Chondrocyte (in vitro differentiated cells): ENCODE measurements at places on chromosomes 7 and 10. TPM values are rescaled to one million over a fixed set of nuclear protein-coding genes. Genes with fewer than 3 reads are reported as not detected.

Gene HYCC1
- 51.5 to 54.9 TPM (median 54.9 TPM) in 3 replicates for total RNA-seq

Gene DENND2A
- 6.5 to 16.3 TPM (median 16.0 TPM) in 3 replicates for total RNA-seq

Gene XPNPEP1
- total RNA-seq = 79.8 to 95.7 TPM (median 80.6 TPM) in 3 replicates

Gene MALRD1
- 0.27 to 1.3 TPM in 2 of 3 replicates, not detected in the other for total RNA-seq

Gene CALHM2
- total RNA-seq = 1.3 to 10.9 TPM (median 9.9 TPM) in 3 replicates

Gene SPDYE11
- total RNA-seq = not detected in 3 replicates

Gene NPSR1
- total RNA-seq = not detected in 3 replicates

Gene LRRD1
- total RNA-seq = 0.22 to 0.41 TPM in 2 of 3 replicates, not detected in the other

Gene TWNK
- total RNA-seq = 4.8 to 6.6 TPM (median 5.4 TPM) in 3 replicates

Gene BLNK
- total RNA-seq = not detected in 3 replicates

Gene DPP6
- total RNA-seq = not detected in 3 replicates

Gene ZNF107
- total RNA-seq = 1.7 to 3.3 TPM (median 1.9 TPM) in 3 replicates

Gene HKDC1
- 0.24 to 4.0 TPM (median 3.8 TPM) in 3 replicates for total RNA-seq

Gene COL17A1
- not detected in 3 replicates for total RNA-seq

- peaks cover 48% of the 10 kb centered on the region for H3K27me3 ChIP-seq
- no peaks in the 10 kb centered on the region for H3K36me3 ChIP-seq
- DNase-seq = no peak
- no peak overlapping the region for H3K4me3 ChIP-seq
- no peak overlapping the region for H3K27ac ChIP-seq
- no peaks in the 10 kb centered on the region for H3K4me1 ChIP-seq
Measured at GRCh38 chr7:32217341-32218153, 147.3 kb upstream of the PDE1C start.

DNA sequence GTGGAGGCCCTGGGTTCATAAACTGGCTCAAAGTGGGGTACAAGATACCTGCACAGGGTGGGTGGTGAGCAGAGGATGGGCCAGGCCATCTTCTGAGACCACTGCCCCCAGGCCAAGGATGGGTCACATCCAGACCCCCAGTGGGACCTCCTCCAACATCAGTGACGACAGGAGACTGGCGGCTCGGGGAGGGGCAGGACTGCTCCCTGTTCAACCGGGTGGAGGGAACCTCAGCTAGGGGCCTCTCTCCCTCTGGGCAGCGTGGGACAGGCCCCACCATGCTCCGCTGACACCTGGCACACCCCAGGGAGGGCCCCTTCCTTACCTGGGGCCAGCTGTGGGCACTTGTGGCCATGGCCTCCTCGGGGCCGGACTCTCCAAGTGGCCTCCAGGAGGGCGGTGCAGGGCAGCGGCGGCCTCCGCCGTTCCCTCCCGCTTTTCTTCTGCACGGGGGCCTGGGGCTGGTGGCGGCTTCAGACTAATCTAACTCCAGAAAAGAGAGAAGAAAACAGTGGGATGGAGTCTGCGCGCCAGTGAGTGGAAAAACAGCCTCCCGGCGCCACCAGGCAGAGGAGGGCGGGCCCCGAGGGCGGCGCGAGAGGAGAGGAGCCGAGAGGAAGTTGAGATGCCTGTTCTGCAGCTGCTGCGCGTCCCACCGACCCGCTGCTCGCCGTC, at the start of gene CALHM2:
CALHM2 (minus strand) TSS at position 540 of the 675 bp plus-strand sequence. CDS start 2,429 bp downstream, outside the sequence.
- no peaks in the 10 kb centered on the region for H3K27me3 ChIP-seq
- peak within 1 kb of the TSS; percentile 75 for H3K4me3 ChIP-seq
- peaks cover 10% of the 10 kb centered on the region for H3K36me3 ChIP-seq
- H3K27ac ChIP-seq = peak within 1 kb of the TSS; percentile 45
- H3K4me1 ChIP-seq = peaks cover 37% of the 10 kb centered on the region

DNA sequence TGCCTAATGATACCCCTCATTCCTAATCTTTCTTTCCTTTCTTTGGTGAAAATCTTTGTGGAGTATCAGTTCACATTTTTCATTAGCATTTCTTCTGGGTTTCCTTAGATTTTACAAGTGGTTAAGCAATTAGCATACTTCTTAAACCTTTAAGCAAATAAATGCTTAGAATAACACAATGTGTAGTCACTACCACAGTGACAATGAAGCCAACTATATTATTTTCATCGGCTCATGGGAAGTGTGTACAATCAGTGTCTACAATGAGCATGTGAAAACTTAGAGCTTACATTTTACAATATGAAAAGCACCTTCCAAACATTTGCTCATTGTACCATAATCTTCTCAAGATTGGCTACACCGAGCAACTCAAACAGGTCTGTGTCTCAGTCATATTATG, 176.2 kb upstream of the PLXNA4 start:
- peaks cover 22% of the 10 kb centered on the region for H3K27me3 ChIP-seq
- peaks cover 2% of the 10 kb centered on the region for H3K36me3 ChIP-seq
- H3K4me1 ChIP-seq = no peaks in the 10 kb centered on the region
- H3K4me3 ChIP-seq = no peak overlapping the region

- H3K27me3 ChIP-seq = no peaks in the 10 kb centered on the region
- DNase-seq = no peak
- peaks cover 15% of the 10 kb centered on the region for H3K4me1 ChIP-seq
- H3K27ac ChIP-seq = no peak overlapping the region
- H3K4me3 ChIP-seq = no peak overlapping the region
Measured at GRCh38 chr10:127013211-127013656, 108.0 kb downstream of the DOCK1 start.

DNA sequence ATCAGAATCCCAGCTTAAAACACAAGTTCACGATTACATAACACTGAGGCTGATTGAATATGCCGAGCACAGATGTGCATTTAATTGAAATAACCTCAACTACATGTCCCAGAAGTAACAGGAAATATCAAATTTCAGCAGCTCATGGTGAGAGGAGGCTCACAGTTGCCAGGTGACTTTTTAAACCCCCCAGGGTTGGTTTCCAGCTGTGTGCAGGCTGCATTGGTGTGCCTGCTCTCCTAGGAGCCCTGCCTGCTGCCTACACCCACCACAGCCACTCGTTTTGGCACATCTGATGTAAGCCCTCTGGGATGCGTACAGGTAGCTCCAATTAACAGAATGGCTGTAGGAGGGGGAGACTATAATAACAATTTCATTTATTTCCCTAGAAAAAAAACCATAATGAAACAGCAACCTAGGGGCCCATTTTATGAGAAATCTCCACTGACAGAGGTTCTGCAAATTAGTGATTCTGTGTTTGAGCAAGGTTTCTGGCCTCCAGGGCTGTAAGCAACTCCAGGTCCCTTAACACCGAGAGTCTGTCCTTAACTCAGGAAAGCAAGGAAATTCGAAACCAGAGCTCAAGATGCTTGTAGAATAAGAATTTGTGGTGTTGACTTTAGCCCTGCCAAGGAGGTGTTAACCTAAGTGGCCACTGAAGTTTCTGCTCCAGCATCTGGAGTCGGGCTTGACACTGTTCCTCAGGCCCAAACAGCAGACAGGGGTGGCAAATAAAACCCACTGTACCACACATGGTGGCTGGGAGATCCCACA, 161.9 kb downstream of the BMPER start:
- H3K36me3 ChIP-seq = no peaks in the 10 kb centered on the region
- peaks cover 8% of the 10 kb centered on the region for H3K4me1 ChIP-seq
- peaks cover 2% of the 10 kb centered on the region for H3K27me3 ChIP-seq

- peak; percentile 56 for DNase-seq
- peaks cover 10% of the 10 kb centered on the region for H3K4me1 ChIP-seq
- peaks cover 6% of the 10 kb centered on the region for H3K27me3 ChIP-seq
Measured at GRCh38 chr10:78742730-78743615, 325.8 kb upstream of the ZMIZ1 start.

DNA sequence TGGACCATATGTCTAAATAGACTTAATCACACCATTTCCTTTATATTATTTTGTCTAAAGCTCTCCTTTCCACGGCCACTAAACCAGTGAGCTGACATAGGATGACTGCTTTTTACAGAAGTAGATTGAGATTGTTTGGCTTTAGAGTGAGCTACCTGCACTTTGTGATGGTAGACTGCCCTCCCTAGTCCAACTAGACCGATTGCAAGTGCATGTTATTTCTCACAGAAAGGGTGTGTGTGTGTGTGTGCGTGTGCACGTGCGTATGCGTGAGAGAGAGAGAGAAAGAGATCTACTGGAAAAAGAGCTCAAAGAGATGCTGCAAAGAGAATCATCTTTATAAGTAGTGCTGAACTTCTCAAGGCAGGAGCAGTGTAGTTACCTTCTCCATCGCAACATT, 60.7 kb downstream of the VCL start:
- H3K27ac ChIP-seq = peak overlapping the region; percentile 53
- no peak for DNase-seq
- H3K4me3 ChIP-seq = no peak overlapping the region
- no peaks in the 10 kb centered on the region for H3K27me3 ChIP-seq
- H3K4me1 ChIP-seq = peaks cover 69% of the 10 kb centered on the region
- peaks cover 10% of the 10 kb centered on the region for H3K36me3 ChIP-seq

DNA sequence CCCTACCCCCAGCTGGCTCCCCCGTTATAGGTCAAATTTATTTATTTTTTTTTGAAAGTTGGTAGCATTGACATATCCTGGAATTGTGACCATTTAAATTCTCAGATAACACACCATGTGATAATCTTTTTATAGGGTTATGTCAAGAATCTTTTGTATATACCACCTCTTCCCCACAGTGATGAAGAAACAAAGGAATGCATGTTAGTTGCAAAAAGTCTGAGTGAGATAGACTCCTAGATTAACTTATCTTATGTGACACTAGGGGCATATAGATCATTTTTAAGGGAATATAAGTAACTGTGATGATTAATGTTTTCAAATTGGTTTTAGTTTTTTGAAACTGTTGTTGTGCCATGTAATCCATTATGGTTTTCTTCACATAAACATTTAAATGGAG, 68.3 kb downstream of the MLLT10 start:
- H3K27ac ChIP-seq = no peak overlapping the region
- H3K4me3 ChIP-seq = no peak overlapping the region
- peaks cover 34% of the 10 kb centered on the region for H3K4me1 ChIP-seq
- H3K36me3 ChIP-seq = peaks cover 7% of the 10 kb centered on the region
- no peaks in the 10 kb centered on the region for H3K27me3 ChIP-seq

GRCh38 chr7:34758111-34758601, 100.1 kb downstream of the NPSR1 start:
- H3K36me3 ChIP-seq = no peaks in the 10 kb centered on the region
- H3K4me1 ChIP-seq = peaks cover 3% of the 10 kb centered on the region
- peaks cover 10% of the 10 kb centered on the region for H3K27me3 ChIP-seq
- H3K27ac ChIP-seq = no peak overlapping the region

GRCh38 chr10:122435212-122435827, 19.1 kb upstream of the ARMS2 start:
- no peak overlapping the region for H3K4me3 ChIP-seq
- H3K4me1 ChIP-seq = no peaks in the 10 kb centered on the region
- H3K36me3 ChIP-seq = peaks cover 14% of the 10 kb centered on the region
- H3K27me3 ChIP-seq = no peaks in the 10 kb centered on the region

DNA sequence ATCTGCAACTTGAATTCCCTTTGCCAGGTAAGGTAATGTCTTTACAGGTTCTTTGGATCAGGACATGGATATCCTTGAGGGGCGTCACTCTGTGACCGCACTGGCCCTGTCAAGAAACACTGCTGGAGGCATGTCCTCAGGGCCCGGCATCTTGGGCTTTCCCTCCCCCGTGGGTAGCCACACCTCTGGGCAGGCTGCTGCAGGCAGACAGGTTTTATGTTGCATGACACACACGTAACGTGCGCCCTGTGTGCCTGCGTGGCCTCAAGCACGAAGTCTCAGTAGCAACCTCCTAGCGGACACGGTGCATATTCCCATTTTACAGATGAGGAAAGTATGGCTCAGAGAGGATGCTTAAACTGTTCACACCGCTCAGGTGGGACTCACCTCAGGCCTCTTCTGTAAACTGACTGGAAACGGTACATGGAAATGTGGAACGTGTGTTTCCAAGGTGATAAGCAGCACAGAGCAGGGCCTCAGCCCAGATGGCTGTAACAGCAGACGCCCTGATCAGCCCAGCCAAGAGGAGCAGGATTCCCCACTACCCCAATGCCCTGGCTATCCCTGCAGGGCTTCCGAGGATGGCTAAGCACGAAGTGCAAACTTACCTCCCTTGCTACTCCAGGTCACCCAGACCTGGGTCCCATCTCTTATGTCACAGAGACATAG, 553.6 kb downstream of the TCERG1L start:
- H3K4me1 ChIP-seq = no peaks in the 10 kb centered on the region
- H3K27me3 ChIP-seq = no peaks in the 10 kb centered on the region
- H3K36me3 ChIP-seq = peaks cover 2% of the 10 kb centered on the region
- H3K4me3 ChIP-seq = no peak overlapping the region
- DNase-seq = peak; percentile 77

- peaks cover 26% of the 10 kb centered on the region for H3K4me1 ChIP-seq
- no peak for DNase-seq
- peak overlapping the region; percentile 86 for H3K27ac ChIP-seq
- no peak overlapping the region for H3K4me3 ChIP-seq
- no peaks in the 10 kb centered on the region for H3K27me3 ChIP-seq
Measured at GRCh38 chr7:70072220-70072619, 473.9 kb downstream of the AUTS2 start.

GRCh38 chr7:7779888-7780287, 61.5 kb upstream of the RPA3 start:
- H3K4me3 ChIP-seq = no peak overlapping the region
- DNase-seq = no peak
- no peaks in the 10 kb centered on the region for H3K27me3 ChIP-seq
- H3K27ac ChIP-seq = no peak overlapping the region

DNA sequence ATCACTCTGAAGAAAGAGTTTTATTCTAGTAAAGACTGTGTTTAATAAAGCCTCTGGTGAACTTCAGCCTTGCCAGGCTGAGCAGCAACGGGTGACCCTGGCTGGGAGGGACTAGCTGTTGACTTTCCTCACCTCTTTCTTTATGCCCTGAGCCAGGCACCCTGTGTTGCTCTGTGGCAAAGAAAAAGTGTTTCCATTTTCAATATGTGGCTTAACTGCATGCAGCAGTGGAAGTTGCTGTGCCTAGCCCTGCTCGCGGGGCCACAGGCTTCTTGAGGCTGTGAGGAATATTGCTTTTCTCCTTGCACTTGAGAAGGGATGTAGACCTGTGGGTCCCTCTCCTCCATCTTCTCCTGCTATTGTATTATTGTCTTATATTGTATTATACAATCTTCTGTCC, 67.0 kb downstream of the CXCL12 start:
- H3K4me1 ChIP-seq = peaks cover 9% of the 10 kb centered on the region
- H3K27me3 ChIP-seq = peaks cover 4% of the 10 kb centered on the region
- no peaks in the 10 kb centered on the region for H3K36me3 ChIP-seq
- no peak overlapping the region for H3K4me3 ChIP-seq

- no peak overlapping the region for H3K4me3 ChIP-seq
- no peaks in the 10 kb centered on the region for H3K4me1 ChIP-seq
- no peak for DNase-seq
- H3K27me3 ChIP-seq = peaks cover 6% of the 10 kb centered on the region
Measured at GRCh38 chr10:126787201-126787600, 116.7 kb upstream of the C10orf90 start.

DNA sequence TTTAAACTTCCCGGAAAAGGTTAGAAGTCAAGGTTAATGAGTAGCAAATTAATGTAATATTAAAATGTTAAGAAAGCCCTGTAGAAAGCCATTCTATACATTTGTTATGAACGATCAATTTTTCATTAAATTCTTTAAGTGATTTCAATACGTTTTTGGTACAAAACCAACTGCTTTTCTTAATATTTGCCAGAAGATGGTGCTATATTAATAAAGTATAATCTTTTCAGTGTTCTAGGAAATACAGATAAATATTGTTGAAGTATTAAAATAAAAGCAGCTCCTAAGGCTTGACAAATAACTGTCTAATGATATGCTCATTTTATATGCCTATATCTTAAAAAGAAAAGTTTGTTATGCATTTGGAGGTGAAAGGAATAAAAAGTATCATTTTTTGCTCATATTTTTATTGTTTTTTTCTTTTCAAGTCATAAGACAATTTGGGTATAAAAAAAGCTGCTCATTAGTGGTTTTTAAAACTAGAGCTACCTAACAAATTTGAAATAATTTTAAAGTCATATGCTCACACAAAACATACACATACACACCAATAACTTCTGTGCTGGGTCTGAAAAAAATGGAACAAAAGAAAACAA, 130.3 kb upstream of the POT1 start:
- no peaks in the 10 kb centered on the region for H3K36me3 ChIP-seq
- H3K4me3 ChIP-seq = no peak overlapping the region
- no peak overlapping the region for H3K27ac ChIP-seq
- no peak for DNase-seq
- H3K4me1 ChIP-seq = peaks cover 19% of the 10 kb centered on the region
